Activated naive CD4-positive, alpha-beta T cell treated with anti-CD3 and anti-CD28 coated beads, Interleukin-2, amount 10 ng/mL, durations not matched to agents 5 hours and 36 hours (primary cell): ENCODE measurements at places on chromosomes 2 and 18. TPM values are rescaled to one million over a fixed set of nuclear protein-coding genes. Genes with fewer than 3 reads are reported as not detected.

Gene TCF4
- total RNA-seq = 1.5 TPM

Gene HOXD10
- total RNA-seq = not detected

Gene SDC1
- 0.15 TPM for total RNA-seq

Gene ANKRD29
- not detected for total RNA-seq

Gene NT5C1B
- not detected for total RNA-seq

Gene NDC80
- 66.9 TPM for total RNA-seq

Gene TWIST2
- not detected for total RNA-seq

Gene FSHR
- total RNA-seq = not detected

Gene BCL2
- total RNA-seq = 145 TPM
